OCI-LY7 (cell line): ENCODE measurements at places on chromosomes 4 and X. TPM values are rescaled to one million over a fixed set of nuclear protein-coding genes. Genes with fewer than 3 reads are reported as not detected.

Gene CLDN2
- not detected in 2 replicates for total RNA-seq

Gene S100P
- total RNA-seq = not detected in 2 replicates

Gene HHIP
- total RNA-seq = not detected in 2 replicates

Gene NUDT11
- 18.1 and 21.7 TPM in 2 replicates for total RNA-seq

Gene HPGDS
- not detected in 2 replicates for total RNA-seq
